ENCODE measurements at places on chromosomes 7 and 10.

- DNase-seq, result no peak
Measured at GRCh38 chr7:36949711-36950600, 225.7 kb upstream of the AOAH start.

DNA sequence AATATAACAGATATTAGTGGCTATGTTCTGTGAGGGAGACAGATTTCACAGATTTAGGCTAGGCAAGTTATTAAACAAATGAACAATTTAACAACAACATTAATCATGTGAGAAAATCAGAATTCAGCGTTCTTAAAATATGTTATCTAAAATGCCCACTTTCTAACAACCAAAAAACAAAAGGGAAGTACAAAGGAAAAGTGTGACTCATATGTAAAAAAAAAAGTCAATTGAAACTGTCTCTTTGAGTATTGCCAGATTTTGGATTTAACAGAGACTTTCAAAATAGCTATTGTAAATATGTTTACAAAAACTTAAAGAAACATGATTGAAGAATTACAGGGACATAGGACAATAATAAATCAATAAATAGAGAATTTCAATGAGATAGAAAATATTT lies 34.8 kb upstream of the ARHGAP22 start:
- no peak for DNase-seq

DNA sequence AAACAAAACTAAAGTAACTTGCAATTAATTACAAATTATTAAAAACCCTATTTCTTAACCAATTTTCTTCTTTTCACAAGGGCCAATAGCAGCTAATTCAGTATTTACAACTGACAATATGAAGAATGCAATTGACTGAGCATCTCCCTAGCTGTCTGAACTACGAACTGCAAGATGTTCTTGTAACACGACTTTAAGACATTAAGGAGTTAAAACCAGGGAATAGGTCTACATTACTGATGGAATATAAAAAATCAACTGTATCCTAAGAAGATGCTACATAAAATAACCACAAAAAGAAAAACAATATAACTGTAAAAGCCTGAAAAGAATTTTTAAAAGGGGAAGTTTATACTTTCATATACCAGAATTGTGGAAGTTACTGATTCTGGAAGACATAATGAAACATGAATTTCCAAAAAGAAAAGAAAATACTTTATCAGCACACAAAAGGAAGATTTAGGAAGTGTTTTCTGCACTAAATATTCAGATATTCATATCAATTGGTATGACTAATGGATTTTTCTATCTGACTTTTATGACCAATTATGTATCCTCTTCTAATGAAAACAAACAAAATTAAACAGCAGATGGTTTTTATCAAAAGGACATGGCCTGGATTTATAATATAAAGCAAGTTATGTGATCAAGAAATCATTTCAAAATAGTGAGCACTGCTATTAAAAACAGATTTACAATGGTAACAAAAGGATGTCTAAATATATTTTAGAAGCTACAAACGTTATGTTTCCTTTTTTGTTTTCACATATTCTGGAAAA lies 1.6 kb downstream of the GPR22 start:
- DNase-seq, result no peak

GRCh38 chr7:36630112-36630650 lies 94.1 kb downstream of the AOAH start:
- no peak for DNase-seq

- DNase-seq, result no peak
Measured at GRCh38 chr7:22667562-22668239, 59.3 kb upstream of the IL6 start.

GRCh38 chr7:126790763-126791162 lies 462.0 kb downstream of the GRM8 start:
- no peak for DNase-seq

GRCh38 chr10:17961551-17962422 lies 10.1 kb downstream of the SLC39A12 start:
- DNase-seq, result no peak

DNA sequence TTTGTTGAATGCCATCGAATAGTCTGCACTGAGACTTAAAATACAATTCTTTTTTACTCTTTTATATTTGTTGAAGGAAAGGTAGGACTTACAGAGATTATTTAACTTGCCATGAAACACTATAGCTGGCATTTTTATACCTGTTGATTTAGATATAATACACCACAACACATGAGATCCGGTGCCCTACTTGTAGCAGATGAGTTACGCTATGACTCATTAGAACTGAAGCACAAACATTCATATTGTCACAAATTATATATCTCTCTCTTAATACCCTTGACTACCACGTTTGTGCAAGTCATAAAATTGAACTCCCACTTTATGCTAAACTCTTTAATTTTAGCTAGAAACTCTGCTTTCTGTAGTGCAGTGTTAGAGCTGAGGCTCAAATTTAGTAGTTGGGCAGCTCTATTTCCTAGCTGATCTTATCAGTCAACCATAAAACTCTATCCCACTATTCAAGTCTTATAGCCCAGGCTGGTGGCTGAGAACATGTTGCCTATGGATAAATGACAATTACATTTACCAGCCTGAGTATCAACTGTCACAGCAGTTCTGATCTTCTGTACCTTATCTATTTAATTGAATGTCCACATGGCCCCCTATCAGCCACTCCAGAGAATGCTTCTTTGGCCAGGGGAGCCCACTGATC lies 137.4 kb upstream of the SEMA3D start:
- DNase-seq, result no peak

DNA sequence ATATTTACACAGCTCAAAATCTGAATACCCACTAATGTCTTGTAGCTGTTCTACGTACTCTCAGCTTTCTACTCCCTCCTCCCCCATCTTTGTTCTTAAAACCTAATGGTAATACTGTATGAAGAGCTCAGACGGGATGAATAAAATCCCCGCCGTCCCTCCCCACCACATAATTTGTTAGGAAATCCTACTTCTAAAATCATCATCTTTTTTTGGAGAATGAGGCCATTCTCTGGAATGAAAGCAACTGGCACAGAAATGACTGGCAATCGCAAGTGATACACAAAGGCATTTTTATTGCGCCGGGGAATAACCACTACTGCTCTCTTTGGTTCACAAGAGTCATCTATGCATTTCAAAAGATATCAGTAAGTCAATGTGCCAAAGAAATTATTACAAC lies 27.3 kb downstream of the SLC35B4 start:
- no peak for DNase-seq

GRCh38 chr10:45410807-45411606 lies 37.0 kb downstream of the ALOX5 start:
- DNase-seq, result no peak

GRCh38 chr10:100913470-100913865 lies 705 bp downstream of the SLF2 start:
- no peak for DNase-seq

DNA sequence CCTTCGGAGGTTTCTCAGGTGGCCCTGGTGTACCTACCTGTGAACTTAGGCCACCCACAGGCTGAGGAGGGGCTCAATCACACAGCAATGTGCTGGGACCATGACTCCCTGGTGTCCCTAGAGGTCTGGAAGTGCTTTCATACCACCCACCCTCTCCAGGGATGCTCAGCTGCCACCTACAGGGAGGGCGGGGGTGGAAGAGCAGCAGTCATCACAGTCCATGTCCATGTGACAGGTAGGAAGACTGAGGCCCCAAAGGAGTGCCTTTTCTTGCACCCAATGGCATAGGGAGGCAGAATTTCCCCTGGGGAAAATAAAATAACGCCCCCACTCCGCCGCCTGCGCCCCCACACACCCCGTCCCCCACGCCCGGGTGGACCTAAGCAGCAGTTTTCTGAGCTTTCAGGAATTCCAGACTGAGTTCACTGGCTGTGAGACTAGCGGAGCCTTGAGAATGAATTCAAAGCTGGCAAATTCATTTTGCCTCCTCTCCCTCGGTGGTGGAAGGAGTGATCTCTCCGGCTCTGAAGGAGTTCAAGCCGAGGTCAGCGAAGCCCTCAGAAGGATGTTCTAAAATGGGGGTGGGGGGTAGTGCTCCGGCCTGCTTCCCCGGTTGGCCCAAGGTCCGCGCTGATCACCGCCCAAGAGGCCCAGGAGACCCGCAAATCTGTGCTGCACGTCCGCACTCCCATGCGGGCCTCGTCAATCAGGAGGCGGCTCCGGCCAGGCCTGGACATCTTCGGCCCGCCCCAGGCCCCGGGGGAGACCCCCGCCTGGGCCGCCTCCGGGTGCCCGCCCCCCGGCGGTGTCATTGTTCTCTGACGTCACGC lies 2.1 kb upstream of the ZMIZ1 start:
- DNase-seq, result no peak

GRCh38 chr10:26938578-26938977 lies 77.8 kb upstream of the ABI1 start:
- no peak for DNase-seq

DNA sequence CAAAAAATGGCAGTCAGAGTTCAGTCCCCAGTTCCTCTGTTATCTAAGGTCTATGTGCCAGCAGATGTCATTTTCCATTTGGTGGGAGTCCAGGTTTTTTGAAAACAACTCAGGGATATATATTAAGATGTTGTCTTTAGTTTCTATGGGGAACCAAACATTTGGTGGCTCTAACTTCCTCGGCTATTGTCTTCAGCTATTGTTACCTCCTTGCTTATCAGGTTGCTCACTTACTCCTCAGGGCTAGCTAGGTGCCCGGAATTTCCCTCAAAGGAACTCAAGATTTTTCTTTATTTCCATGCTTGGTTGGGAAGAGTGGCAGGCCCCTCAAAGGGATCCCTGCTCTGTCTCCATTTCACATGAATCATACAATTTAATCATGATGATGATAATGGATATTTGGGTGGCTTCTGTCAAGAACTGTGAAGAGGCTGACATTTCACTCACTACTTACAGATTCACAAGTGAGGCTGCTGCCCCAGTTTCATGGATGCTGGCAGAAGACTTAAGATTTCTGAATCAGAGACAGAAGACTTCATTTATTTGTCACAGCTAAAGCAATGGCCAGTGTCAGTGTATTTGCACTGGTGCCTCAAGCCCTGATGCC lies 182.8 kb downstream of the PKD1L1 start:
- DNase-seq, result no peak

GRCh38 chr10:50540069-50540825 lies 83.5 kb downstream of the SGMS1 start:
- no peak for DNase-seq

DNA sequence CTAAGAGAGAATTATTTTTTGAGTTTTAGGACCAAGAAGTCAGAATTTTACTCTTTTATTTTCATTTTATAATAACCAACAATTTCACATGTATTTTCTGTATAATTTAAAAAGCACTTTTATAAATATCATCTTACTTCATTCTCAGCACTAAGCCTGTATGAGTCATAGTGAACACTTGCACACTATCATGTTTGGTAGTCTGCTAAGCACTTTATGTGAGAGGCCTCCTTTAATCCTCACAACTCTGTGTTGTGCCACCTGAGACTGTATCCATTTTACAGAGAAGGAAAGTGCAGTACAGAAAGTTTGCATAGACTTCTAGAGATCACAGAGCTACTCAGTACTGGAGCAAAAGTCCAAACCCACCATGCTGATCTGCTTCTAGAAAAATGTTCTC lies 939.6 kb downstream of the NRG3 start:
- DNase-seq, result no peak

DNA sequence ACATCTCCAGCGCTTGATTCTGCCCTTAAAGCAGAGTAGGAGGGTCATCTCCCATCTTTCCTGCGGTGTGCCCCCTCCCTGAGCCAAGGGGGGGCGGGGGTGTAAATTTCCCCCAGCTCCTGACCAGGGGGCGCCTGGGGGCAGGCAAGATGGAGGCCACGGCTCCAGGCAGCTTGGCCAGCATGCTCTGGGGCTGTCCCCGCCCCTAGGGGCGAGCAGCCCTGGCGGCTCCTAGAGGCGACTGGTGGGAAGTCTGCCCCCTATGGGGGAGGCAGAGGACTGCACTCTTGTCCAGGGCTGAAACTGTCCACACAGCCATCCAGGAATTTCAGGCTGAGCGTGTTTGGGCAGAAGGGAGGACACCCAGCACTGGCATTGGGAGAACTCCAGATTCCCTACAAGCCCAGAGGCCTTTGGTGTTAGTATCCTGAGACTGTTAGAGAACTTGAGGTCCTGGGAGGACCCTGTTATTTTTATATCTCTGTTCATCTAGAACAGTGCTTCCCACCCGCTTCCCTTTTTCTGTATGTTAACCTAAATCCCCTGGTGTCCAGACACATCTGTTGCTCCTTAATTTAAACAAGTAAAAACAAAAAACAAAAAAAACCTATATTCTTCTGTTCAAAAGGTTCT lies 4.6 kb downstream of the STRA8 start:
- DNase-seq, result no peak

DNA sequence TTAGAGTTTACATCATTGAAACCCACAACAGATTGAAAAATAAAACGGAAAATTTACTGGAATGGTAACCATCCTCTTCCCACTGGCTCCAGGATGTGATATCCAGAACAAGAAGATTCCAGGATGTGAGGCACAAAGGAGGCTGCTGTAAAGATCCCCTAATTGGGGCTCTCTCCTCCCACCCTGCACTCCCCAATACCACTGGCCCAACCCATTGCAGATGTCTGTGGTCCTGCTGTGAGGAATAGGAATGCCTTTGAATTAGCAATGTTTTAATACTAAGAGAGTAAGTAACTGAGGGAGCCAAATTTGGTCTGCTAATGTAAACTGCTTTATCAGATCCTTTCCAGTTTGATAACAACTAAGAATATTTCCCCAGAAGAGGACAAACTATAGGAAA lies 225.9 kb upstream of the INHBA start:
- no peak for DNase-seq

DNA sequence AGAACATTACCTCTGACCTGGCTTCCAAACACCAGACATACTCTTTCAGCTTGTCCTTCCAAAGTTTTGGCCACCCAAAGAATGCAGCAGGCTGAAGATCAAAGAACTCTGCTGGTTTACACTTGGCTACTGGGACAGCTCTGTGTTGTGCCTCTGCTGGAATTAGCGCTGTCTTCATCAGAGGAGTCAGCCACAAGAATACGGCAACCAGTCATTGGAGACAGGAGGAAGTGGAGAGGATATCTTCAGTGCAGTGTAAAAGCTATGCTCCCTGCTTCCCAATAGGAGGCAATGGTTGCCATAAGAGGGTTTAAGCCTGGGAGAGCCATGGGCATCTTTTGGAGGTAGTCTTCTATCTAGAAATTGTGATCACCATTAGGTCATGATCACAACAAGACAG lies 126.7 kb upstream of the WNT16 start:
- DNase-seq, result no peak

DNA sequence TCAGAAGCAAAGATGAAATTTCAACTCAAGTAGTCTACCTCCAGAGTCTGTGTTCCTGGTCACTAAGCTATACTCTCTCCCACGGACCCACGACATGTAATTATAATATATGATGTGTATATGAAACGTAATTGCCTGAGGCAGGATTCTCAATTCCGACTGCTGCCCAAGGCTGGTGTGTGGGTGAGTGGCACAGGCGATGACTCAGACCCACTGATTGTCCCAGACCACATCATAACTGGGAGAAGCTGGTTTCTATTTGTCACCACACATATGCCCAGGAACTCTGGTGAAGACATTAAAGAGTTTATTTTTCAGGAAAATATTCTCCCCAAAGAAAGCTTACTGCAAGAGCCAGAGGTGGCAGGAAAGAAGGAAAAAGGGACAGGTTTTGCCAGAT lies 219.3 kb downstream of the JAZF1 start:
- DNase-seq, result no peak

All from NCI-H187 treated with DMSO at 0.1 percent for 48 hours (cell line).